ENCODE measurements at places on chromosomes 1 and 21.

DNA sequence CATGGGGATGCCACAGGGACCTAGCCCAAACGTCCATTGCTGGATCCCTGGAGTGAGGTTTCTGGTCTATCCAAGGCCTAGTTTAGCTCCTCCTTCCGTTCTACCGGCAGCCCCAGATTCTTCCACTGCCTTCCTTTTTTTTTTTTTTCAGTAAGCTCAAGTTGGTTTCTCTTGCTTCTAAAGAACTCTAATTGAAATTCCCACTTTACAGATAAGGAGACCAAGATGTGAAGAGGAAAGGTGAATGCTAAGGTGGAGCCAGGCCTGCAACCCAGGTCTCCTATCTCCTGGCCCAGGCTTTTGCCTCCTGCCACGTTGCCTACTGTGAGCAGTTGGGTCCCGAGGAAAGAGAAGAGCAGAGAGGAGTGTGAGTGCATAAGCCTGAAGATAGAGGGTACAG, 31.5 kb upstream of the CLIC4 start:
- no peak for DNase-seq

DNA sequence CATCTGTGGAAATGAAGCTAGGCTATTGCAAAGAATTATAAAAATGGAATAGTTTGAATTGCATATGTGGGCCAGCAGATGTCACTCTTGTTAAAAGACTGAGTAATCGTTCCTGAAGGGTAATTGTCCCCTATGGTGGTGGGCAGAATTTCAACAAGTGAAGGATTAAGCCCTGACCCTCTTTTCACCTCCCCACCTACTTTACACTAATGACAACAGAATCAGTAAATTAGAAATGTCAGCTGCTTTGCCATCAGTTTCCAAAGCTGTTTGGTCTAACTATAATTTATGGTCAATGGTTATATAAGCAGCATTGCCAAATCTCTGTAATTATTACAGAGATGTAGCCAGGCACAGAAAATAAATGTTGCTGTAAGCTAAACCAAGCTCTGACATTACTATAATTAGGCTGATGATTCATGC, 898.6 kb downstream of the AMY1C start:
- no peak for DNase-seq

DNA sequence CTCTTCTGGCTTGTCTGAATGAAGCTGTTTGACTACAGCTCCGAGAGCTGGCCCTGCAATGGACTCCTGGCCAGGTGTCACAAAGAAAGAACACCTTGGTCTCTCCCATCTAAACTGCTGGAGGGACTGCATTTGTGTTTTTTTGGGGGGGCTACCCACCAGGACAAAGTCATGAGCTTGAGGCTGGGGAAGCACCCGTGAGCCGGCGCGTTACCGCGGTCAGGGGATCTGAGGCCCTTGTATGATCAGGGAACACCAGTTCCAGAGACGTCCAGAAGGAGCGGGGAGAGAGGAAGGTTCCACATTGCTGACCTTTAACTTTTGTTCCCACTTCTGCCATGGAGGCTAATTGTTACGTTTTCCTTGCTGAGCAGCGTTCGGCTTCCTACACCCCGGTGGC, 84.5 kb upstream of the C1orf174 start:
- DNase-seq: no peak

- no peak for DNase-seq
Measured at GRCh38 chr1:2845869-2846268, 44.4 kb upstream of the TTC34 start.

- DNase-seq: peak; percentile 69
Measured at GRCh38 chr1:61097317-61097716, 15.0 kb downstream of the NFIA start.

DNA sequence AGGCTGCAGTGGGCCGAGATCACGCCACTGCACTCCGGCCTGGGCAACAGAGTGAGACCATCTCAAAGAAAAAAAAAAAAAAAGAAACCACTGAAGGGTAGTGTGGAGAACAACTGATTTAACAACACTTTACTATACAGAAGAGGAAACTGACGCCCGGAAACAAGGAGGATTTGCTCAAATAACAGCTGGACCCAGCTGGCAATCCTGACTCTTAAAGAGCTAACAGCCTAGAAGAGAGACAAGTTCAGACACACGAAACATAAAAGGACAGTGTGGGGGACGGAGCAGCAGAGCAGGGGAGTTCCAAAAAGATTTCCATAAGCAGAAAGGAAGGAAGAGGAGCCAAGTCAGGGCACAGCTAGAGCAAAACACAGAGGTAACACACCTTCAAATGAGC, 4.4 kb downstream of the ECHDC2 start:
- DNase-seq: no peak

- DNase-seq: no peak
Measured at GRCh38 chr1:179205284-179205683, 24.2 kb downstream of the ABL2 start.
